ENCODE measurements at places on chromosomes 3 and 15. TPM values are rescaled to one million over a fixed set of nuclear protein-coding genes. Genes with fewer than 3 reads are reported as not detected.

Gene FBXL22
- total RNA-seq: not detected

Gene SLC27A2
- not detected for total RNA-seq

Gene FANCD2
- total RNA-seq: 9.2 TPM

Gene C2CD4A
- not detected for total RNA-seq

Gene GP9
- not detected for total RNA-seq

Gene PLA2G4B
- 1.6 TPM for total RNA-seq

Gene ZNF385D
- total RNA-seq: 0.08 TPM

Gene ZKSCAN7
- total RNA-seq: 4.6 TPM

Gene CAMP
- total RNA-seq: not detected

Gene CLDN16
- not detected for total RNA-seq
